ENCODE measurements at places on chromosomes 7 and 10. TPM values are rescaled to one million over a fixed set of nuclear protein-coding genes. Genes with fewer than 3 reads are reported as not detected.

CYP3A5 gene
- 2.5 TPM for polyA plus RNA-seq

ANK3 gene
- polyA plus RNA-seq = 163 TPM

DNA sequence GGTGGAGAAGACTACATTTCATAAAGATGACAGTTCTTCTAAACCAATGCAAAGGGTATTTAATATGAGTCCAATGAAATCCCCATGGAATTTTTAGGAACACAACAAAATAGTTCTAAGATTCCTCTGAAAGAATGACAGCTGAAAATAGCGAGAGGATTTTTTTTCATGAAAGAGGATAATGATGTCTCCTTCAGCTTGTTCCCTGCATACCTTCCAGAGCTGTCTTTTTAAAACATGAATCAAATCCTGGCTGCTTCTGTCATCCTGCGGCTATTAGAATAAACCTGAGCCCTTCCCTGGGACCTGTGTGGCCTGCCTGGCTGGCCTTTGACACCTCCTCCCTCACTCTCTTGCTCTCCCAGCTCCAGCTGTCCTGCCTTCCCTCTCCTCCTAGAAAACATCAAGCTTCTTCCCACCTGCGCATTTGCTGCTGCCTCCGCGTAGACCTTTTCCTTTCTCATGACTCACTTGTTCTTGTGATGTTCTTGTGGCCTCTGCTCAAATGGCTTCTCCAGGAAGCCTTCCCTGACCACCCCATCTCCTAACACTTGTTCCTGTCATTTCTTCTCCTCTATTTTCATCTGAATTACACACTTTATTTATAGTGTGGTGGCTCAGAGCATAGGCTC is 57.4 kb downstream of the EEPD1 start:
- no peak for DNase-seq

GRCh38 chr10:8554574-8554973 is 500.1 kb downstream of the GATA3 start:
- DNase-seq = no peak

SLC26A3 gene
- 0.62 TPM for polyA plus RNA-seq

ANKRD2 gene
- polyA plus RNA-seq = 0.42 TPM

AKR1E2 gene
- 6.5 TPM for polyA plus RNA-seq

- DNase-seq = no peak
Measured at GRCh38 chr7:64876792-64877713, 26.0 kb upstream of the ZNF273 start.

- DNase-seq = no peak
Measured at GRCh38 chr10:97321032-97321803, 2.1 kb downstream of the FRAT1 start.

DNA sequence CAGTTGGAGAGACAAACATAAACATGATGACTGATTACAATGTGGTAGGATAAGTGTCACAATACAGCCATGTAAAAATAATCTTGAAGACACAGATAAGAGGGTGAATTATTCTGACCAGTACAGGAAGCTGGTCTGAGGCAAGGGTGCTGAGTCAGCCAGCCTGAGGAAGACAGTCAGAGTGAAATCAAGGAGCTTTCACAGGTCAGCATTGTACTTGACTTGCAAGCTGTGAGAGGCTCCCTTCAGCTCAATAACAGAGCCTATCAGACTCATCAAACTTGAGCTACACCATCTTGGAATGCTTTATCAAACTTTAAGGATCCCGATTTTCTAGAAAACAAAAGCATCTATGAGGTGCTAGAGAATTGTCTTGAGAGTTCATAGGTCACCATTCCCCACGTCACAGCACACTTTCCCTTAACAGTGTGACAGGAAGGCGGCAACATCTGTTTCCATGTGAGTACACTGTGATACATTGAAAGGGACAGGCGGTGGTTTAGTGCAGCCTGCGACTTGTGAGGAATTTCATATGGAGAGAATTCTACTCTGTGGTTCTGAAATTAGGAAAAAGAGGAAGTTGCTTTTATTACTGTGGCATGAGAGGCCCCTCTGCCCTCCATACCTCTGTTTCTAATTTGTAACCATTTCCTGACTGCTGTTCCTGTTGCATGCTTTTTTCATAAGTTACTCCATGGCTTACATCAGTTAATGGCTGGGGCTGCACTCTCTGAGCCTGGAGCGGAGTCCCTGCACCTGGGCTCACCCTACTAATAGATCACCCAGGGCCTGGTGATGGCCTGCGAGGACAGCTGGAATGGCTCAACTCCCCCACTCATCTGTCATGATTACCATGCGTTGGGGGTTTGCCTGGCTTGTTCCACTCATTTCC is 417.1 kb downstream of the SUGCT start:
- DNase-seq = peak; percentile 30

GRCh38 chr7:68364886-68365625 is 1233.2 kb upstream of the AUTS2 start:
- no peak for DNase-seq

DNA sequence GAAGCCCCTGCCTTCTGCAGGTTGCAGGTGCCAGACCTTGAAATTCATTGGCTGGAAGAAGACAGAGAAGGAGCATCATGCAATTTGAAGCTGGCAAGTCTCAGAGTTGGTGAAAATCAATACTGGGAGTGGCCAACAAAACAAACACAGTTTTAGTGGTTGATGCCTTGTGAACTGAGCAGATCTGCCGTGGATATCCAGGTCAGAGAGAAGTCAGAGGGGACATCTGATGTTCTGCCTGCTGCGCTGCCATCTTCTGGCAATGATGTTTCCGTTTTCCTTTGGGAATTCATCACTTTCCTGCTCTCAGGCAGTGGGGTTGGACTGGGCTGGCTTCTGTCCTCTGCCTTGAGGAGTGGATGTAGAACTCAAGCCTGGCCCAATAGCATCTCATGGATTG is 132.0 kb downstream of the RPS24 start:
- no peak for DNase-seq

- DNase-seq = no peak
Measured at GRCh38 chr10:131821378-131822012, 79.3 kb upstream of the PPP2R2D start.

AOAH gene
- 3.3 TPM for polyA plus RNA-seq

- no peak for DNase-seq
Measured at GRCh38 chr7:112868609-112869008, 78.4 kb upstream of the TMEM168 start.

NPTX2 gene
- 3.1 TPM for polyA plus RNA-seq

VWA2 gene
- polyA plus RNA-seq = 2.3 TPM

TET1 gene
- 11.1 TPM for polyA plus RNA-seq

TMEM236 gene
- 0.20 TPM for polyA plus RNA-seq

GRCh38 chr7:151137791-151138152 is 29.7 kb downstream of the GBX1 start:
- no peak for DNase-seq

GRCh38 chr10:25875556-25876165 is 58.4 kb upstream of the MYO3A start:
- peak; percentile 56 for DNase-seq

DNA sequence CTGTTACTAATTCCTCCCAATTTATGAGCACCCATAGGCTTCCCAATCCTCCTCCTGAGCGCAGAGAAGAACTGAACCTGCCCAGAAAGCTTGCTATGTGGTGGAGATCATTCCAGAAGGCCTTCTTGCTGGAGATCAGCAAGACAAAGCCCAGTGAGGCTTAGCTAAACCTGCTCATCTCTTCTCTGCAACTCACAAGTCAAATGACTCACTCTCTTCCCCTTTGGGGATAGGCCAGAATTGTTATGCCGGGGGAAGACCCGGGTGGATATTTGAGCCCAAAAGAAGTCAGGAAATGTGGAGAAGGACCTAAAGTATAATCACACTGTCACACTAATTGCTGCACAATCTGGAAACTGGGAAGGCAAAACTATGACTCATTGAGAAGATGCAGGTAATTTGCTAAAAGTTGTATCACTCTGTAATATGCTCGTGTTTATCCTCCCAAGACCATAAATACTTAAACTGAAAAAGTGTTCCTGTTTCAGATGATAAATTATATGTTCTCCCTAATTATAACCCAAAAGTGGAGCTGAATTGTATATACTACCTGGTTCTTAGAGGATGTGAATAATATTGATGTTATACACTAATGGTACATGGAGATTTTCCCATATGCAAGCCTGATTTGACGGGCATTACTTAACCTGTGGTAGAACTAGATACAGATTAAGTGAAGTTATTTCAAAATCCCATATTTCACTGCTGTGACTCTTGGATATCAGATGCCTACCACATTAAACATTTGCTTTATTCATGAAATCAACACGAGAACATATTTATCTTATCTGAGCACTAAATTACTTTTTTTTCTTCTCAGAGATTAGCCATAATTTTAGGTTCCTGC is 6.4 kb downstream of the NEBL start:
- DNase-seq = no peak

INTS1 gene
- polyA plus RNA-seq = 87.9 TPM

DNA sequence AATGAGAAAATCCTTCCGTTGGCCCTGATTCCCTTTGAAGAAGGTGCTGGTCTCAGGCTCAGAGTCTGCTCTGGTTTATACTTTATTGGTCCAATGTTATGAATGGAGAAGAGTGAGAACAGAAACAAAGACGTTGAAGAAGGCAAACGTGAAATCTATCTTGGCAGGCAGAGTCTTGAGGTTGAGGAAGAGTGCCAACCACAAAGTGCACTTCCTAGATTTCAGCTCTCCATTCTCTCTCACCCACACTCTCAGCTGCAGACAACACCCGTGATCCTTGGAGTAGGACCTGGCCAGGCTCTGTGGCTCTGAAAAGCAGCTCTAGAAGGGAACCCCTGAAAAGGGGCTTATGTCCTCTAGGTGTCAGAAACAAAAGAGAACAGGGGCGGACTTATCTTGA is 128.9 kb upstream of the PLXNA4 start:
- DNase-seq = no peak

DIP2C gene
- 23.4 TPM for polyA plus RNA-seq

TBX20 gene
- polyA plus RNA-seq = not detected

- no peak for DNase-seq
Measured at GRCh38 chr7:47128700-47129099, 453.2 kb downstream of the TNS3 start.

DNA sequence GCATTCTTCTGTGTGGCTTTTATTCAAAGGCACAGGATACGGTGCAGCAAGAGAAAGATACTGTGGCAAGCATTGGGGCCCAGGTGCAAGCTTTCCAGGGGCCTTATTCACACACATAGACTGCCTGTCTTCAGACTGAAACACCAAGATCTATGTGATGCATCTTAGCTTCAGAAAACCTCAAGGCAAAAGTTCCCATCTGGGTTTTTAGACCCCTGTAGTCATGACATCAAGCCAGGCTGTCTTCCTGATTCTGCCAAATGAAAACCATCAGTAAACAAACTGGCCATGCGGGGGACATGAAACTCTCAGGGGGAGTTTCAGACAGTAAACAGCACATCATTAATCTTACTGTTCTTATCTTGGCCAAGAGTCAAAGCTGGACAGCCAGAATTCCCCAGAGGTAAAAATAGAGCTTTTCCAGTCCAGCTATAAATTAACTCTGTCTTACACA is 9.8 kb downstream of the AGBL3 start:
- DNase-seq = peak; percentile 36

DNA sequence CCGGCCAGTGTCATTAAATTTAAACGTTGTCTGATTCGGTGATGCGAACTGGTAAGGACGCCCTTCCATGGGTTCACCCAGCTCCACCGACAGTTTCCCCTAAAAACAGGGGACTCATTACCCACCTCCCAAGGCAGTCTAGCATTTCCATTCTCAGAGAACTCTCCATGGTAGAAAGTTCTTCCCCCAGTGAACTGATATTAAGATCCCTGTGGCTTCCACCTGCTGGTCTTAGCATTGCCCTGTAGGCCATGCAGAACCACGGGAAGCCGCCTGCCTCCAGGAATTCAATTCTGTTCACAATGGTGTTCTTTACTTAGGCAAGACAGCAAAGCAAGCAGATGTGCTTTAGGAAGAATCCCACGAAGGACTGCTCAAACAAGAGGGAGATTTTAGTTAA is 128.9 kb upstream of the NANOS1 start:
- DNase-seq = no peak

DNA sequence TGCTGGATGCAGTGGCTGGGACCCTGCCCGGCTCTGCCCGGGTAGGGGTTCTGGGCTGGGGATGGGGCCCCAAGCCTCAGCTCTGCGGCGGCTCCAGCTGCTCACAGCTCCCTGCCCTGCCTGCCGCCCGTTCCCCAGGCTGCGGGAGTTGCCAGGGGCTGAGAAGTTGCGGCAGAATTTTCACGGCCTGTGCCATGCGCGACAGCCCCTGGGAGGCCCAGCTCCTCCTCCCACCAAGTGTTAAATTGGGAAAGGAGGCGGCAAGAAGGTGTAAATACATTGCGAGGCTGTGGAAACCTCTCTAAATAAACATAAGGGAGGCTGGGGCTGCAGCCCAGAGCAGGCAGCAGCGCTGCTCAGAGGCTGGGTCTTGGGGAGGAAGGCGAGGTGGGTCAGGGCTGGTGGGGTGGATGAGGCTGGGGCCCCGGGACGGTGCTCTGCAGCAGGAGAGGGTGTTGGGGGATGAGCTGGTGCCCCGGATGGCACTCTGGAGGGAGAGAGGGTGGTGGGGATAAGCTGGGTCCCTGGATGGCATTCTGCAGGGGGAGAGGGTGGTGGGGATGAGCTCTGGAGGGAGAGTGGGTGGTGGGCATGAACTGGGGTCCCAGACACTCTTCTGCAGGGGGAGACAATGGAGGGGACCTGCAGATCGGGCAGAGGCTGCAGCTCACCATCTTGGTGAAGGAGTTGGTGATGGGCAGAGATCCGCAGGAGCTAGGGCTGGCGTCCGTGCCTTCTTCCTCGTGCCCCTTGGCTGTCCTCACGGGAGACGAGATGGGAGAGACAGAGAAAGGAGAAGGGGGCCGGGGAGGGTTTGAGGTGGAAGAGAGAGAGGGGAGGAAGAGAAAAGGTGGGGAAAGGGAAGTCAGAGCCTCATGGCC is 85.5 kb upstream of the GNA12 start:
- DNase-seq = no peak

DNA sequence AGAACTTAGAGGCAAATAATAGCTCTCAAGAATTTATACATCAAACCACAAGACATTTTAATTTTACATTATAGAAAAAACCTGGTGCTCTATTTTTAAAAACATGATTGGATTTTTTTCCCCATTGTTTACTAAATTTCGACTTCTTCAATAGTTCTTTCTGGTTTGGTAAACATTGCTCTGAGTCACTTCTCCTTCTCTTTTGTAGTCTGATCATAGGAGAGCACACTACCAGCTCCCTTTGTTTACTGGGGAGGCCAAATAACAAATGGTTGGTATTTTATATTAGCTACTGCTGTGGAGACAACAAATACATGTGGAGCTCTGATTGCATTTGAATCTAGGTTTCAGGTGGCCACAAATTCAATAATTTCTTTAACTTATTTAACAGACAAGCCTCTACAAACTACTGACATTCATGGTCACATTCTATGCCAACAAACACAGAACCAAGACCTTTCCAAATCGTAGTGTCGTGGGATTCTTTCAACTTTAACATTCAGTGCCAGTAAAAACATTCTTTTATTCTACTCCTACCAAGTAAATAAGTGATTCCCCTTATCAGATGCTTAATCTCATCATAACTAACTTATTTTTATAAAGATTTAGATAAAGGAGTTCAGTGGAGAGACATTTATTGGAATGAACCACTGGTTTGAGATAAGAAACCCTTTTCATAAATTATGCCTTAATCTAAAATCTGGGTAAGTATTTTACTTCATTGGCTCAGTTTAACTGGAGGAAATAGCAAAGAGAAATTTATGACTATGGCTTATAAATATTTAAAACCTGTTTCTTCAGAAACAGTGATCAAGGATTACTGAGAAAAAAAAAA is 17.7 kb upstream of the FXYD4 start:
- DNase-seq = no peak

JAKMIP3 gene
- 0.26 TPM for polyA plus RNA-seq

CUZD1 gene
- polyA plus RNA-seq = 1.7 TPM

TMEM229A gene
- polyA plus RNA-seq = not detected

MUC3A gene
- polyA plus RNA-seq = 0.69 TPM

FGFR2 gene
- 104 TPM for polyA plus RNA-seq

ELOVL3 gene
- polyA plus RNA-seq = 2.2 TPM

NPC1L1 gene
- polyA plus RNA-seq = 3.3 TPM
